ENCODE measurements at places on chromosomes 6 and 20.
A peak's percentile ranks its signal among the peaks of the same experiment; 100 is the strongest.

DNA sequence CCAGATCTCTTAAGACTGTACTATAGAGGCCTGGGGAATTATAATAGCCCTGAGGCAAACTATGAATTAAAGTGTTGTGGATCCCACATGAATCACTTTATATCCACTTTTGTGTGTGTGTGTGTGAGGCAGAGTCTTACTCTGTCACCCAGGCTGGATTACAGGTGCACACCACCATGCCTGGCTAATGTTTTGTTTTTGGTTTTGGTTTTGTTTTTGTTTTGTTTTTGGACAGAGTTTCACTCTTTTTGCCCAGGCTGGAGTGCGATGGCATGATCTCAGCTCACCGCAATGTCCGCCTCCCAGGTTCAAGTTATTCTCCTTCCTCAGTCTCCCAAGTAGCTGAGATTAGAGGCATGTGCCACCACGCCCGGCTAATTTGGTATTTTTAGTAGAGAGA lies 32.2 kb upstream of the MICB start:
- DNase-seq, result no peak

GRCh38 chr6:160992061-160992979 lies 751 bp downstream of the MAP3K4 start:
- peak; percentile 25 for DNase-seq

DNA sequence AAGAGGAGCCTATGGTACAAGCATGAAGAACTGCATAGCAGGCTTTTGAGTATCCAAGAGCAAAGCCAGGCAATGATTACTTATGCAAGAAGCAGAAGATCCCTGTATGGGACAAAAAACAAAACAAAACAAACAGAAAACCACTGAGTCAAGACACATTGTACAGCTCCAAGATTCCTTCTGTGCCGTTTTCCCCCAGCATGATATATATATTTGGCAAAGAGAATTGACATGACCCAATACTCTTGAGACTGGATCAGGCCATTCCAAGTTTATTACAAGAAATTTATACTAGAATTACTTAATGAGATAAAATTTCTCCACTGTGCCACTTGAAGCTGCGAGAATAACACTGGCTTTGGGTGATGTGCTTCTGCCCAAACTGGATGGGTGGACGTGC lies 65.5 kb downstream of the TRMT11 start:
- DNase-seq, result no peak

- no peak for DNase-seq
Observed at GRCh38 chr6:4930025-4930691, 73.7 kb downstream of the RPP40 start.

GRCh38 chr6:75693534-75693933 lies 55.5 kb upstream of the MYO6 start:
- DNase-seq, result no peak

DNA sequence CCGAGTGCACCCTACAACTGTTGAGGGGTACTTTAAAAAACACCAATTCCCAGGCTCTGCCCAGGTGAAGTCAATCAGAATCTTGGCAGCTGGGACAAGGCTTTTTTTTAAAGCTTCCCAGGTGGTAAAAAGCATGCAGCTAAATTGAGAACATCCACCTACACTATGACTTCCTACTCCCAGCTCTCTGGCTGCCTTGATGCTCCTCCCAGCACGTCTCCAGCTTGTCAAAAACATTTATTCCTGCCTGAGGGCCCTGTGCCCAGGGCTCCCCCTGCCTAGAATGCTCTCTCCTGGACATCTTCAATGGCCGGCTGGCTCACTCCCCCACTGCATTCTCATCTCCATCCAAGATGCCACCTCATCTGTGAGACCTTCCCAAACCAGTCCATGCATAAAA lies 9.9 kb downstream of the ZBTB24 start:
- DNase-seq, result no peak

- no peak for DNase-seq
Observed at GRCh38 chr20:4412216-4412615, 309.5 kb upstream of the PRND start.

DNA sequence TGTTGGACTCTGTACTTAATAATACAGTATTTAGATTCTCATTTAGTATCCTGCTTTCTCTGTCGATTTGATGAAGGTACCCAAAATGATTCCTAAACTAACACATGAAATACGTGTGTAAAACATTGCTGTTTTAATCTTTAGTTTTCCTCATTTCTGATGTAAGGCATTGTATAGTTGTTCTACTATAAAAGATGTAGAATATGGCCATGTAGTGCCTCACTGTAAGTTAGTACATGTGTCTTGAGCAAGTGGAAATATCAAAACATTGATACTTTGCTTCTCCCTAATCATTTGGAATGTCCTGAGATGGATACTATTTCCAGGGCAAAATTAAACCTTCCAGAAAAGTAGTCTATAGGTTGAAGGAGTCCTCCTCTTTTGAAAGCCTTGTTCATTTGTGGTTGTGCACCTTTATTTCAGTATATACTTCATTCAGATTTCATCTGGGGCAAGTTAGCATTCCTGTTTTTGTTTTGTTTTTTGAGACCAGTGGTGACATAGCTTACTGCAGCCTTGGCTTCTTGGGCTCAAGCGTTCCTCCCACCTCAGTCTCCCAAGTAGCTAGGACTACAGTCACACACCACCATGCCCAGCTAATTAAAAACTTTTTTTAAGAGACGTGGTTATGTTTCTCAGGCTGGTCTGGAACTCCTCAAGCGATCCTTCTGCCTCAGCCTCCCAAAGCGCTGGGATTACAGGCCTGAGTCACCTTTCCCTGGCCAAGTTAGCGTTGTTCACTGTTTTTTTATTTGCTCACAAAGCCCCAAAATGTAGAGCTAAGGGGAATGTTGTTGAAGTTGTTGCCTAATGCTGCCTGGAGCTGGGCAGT lies 11.6 kb downstream of the SRSF3 start:
- no peak for DNase-seq

DNA sequence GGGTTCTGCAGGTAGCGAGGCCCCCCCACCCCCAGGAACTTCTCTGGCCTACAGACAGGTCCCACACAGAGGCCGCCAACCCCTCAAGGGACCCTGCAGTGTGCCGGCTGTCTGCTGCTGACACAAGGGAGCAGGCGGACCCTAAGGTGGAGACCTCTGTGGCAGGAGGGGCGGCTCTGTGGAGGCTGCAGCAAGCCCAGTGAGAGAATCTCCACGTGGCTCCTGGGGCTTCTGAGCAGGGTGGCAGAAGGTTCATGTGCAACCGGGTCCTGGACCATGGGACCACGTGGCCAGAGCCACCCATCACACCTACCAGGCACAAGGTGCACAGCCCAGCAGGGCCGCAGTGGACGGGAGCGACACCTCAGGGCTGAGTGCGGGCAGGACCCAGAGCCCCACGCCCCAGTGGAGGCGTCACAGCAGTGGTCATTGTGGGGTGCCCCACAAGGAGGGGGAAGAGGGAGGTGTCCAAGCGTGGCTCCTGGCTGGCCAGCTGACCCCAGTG lies 4.3 kb downstream of the ARFRP1 start:
- no peak for DNase-seq

DNA sequence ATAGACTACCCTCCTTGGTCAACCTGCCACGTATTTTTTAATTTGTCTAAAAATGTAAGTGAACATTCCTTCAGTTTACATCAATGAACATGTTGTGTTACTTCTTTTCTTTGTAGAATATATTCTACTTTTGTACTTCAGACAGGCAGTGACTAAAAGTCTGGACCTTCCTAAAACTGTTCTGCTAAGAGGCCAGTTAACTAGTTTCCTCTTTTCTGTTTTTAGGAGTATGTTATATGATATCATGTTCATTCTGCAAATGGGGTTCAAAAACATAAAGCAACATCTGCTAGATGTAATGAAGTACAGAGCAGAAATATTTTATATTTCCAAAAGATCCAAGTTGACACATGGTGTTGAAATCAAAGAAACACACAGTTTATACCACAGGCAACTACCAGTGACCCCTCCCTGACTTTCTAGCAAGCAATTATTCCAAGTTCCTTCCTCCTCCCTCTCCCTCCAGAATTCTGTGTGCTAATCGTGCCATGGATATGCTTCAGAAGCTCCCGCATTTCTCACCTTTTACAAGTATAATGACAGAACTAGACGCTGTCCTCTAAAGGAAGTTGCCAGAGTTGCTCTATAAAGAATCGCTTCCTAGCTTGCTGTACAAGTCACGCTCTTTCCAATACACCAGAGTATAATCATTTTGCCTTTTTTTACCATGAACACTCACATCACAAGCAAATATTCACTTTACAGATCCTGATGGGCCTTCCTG lies 64.7 kb downstream of the ARHGAP18 start:
- DNase-seq, result no peak

GRCh38 chr20:57392512-57393271 lies 1.5 kb downstream of the RBM38 start:
- DNase-seq, result peak; percentile 62

Data from stimulated activated CD8-positive, alpha-beta memory T cell treated with anti-CD3 and anti-CD28 coated beads, Interleukin-4, amount 100 ng/mL, for 1 hour (primary cell).